Regular cardiac myocyte (primary cell): ENCODE measurements at places on chromosomes 4 and X. TPM values are rescaled to one million over a fixed set of nuclear protein-coding genes. Genes with fewer than 3 reads are reported as not detected.

The RHOXF2B gene
- total RNA-seq = not detected in 2 replicates

The RELL1 gene
- total RNA-seq = 125 and 127 TPM in 2 replicates

The TIGD2 gene
- 6.7 and 8.7 TPM in 2 replicates for total RNA-seq

The PHKA1 gene
- 5.0 and 6.2 TPM in 2 replicates for total RNA-seq

The FAM184B gene
- total RNA-seq = under 0.01 and 0.28 TPM in 2 replicates

The PPARGC1A gene
- total RNA-seq = 0.38 and 1.1 TPM in 2 replicates

The UGT2B17 gene
- total RNA-seq = not detected in 2 replicates

The FRG2 gene
- under 0.01 TPM in 1 of 2 replicates, not detected in the other for total RNA-seq

The CFI gene
- 2.5 and 12.4 TPM in 2 replicates for total RNA-seq

The PDLIM3 gene
- 54.6 and 322 TPM in 2 replicates for total RNA-seq

The DSPP gene
- total RNA-seq = not detected in 2 replicates

The LRP2BP gene
- 0.58 and 0.85 TPM in 2 replicates for total RNA-seq

The TDO2 gene
- total RNA-seq = under 0.01 and 0.28 TPM in 2 replicates

The NPNT gene
- 0.56 TPM in 1 of 2 replicates, not detected in the other for total RNA-seq

The PAGE2B gene
- not detected in 2 replicates for total RNA-seq

The DKK2 gene
- total RNA-seq = 0.19 TPM in 1 of 2 replicates, not detected in the other

The NSG1 gene
- total RNA-seq = 10.4 and 20.3 TPM in 2 replicates

The TSPAN6 gene
- total RNA-seq = 29.9 and 65.4 TPM in 2 replicates

The ATP1B4 gene
- not detected in 2 replicates for total RNA-seq

The CT45A3 gene
- not detected in 2 replicates for total RNA-seq

The ZIC3 gene
- total RNA-seq = not detected in 2 replicates

The MAGEB10 gene
- not detected in 2 replicates for total RNA-seq

The IQCM gene
- total RNA-seq = not detected in 2 replicates

The SLC9B1 gene
- 0.58 and 2.0 TPM in 2 replicates for total RNA-seq

The GLOD5 gene
- not detected in 2 replicates for total RNA-seq

The CHIC1 gene
- 10.0 and 13.0 TPM in 2 replicates for total RNA-seq
